ENCODE measurements at places on chromosomes 13 and 19.
A peak's percentile ranks its signal among the peaks of the same experiment; 100 is the strongest.

GRCh38 chr13:108677806-108678205, 48.4 kb downstream of the MYO16 start:
- DNase-seq, result no peak

GRCh38 chr13:73984949-73985691, 149.1 kb downstream of the KLF12 start:
- DNase-seq, result no peak

GRCh38 chr13:109602356-109602755, 184.0 kb downstream of the IRS2 start:
- DNase-seq, result no peak

DNA sequence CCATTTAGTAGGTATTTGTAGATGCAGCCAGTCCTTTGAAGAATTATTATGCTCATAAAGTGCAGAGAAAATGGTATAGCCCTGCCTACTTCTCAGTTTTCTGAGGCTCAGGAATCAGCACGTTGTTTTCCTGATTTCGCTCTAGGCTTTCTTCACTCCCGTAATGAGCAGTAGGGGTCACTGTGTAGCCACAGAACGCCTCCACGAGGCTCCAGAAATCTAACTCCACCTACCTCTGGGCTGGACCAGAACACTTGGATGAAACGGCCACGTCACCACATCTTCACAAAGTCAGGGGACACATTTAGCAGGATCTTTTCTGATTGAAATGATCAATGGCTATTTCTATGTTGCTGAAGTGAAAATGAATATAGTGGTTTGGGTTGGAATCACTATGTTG, 49.8 kb upstream of the GTF3A start:
- peak; percentile 62 for DNase-seq

- no peak for DNase-seq
Observed at GRCh38 chr13:29489650-29490560, 105.6 kb downstream of the SLC7A1 start.

GRCh38 chr19:55352549-55353145, 1.9 kb downstream of the COX6B2 start:
- DNase-seq, result no peak

DNA sequence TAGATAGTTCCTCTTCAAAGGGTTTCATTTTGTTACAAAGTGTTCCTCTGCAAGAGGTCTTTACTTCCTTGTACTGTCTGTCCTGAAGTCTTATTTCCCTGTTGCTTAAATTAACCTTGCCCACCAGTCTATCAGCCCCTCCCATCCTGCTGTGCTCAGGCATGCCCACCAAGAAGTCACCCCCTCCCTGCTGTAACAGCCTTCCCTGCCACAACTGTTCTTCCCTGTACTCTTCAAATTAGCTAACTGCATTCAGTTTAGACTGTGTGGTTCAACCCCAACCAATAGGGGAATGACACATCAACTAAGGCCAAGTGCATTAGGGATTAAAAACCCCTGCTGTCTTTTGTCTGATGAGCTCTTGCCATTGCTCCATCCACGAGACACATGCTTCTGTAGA, 34.4 kb upstream of the ZNF562 start:
- no peak for DNase-seq

Data from mucosa of descending colon (tissue), 3 donors.